ENCODE measurements at places on chromosomes 13 and 19. TPM values are rescaled to one million over a fixed set of nuclear protein-coding genes. Genes with fewer than 3 reads are reported as not detected.

DNA sequence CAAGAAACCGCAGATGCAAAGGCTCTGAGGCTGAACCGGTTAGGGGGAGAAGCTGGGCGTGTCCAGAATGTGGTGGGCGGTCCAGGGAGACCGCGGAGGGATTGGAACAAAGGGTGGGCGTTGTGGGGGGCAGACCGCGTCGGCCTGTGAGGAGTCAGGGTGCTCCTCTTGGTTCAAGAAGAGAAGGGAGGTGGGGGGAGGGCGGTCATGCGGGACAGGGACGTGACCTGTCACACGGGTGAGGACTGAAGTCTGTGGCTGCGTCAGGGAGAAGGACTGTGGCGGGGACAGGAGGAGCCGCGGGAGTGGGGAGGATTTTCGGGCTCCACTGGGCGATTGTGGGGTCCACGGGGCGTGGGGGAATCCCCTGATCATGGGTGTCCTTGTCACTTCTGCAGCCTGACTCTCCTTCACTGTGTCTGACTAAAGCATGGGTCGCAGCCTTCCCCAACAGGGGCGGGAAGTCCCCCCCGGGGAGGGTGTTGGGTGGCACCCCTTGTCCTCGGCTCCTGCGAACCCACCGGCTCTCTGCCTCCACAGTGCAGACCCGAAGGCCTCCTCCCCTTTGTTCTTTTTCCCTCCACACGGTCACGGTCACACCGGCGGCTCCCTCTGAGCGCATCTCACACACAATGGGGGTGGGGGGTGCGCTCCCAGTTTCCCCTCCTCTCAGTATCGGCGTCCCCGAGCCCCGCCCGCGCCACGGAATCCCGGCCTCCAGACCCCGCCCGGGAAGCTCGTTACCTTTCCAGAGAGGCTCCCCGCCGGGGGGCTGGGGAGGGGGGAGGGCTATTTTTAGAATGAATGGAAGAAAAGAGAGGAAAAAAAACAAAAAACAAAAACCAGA, 16.4 kb upstream of the KCNN1 start:
- DNase-seq: peak; percentile 61

DNA sequence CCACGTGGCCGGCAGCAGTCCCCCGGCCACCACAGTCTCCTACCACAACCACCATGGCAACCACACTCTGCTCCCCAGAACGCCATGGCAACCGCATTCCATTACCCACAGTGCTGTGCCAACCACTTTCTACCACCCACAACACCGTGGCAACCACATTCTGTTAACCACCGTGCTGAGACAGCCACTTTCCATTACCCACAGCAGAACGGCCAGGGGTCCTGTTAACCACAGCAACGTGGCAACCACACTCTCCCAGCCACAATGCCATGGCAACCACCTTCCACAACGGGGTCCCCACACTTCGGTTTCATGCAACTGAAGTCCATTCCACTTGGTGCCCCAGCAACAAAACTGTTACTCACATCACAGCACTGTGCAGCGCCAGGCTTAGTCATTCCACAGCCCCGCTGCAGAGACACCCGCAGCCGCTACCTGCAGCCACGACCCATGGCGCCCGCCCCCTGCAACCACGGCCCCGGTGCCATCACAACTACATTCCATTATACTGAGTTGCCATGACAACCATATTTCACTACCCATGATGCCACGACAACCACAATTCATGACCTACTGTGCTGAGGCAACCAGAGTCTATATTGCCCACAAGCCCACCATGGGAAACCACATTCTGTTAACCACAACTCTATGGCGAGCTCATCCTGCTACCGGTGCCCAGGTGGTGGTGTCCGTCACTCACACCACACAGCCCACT, 10.0 kb downstream of the DPF1 start:
- peak; percentile 90 for DNase-seq

DNA sequence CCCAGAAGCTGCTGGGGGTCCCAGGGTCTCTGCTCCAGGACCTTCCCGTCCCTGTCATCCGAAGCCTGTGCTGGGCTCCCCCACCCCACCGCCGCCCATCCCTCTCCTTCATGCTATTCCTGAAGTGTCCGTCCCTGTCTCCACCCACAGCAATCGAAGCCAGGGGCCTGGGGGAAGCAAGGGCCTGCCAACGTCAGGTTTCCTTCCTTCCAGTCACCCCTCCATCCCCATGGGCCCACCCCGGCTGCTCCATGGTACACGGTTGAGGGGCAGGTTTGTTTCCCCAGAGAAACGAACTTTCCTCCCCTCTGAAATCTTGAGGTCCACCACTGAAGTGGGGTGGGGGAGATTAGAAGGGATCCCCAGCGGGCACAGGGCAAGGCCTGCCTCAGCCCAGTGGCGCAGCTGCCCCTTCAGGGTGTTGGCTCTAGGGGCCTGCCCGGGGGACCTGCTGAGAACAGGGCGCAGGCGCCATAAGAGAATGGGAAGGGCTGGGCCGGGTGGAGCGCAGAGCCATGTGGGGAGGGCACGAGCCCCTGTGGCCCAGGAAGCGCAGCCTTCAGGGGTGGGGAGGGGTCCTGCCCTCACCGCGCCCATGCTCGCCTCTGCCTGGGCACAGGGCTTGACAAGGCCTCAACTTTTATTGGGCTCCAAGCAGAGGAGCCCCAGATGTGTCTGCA, 16.1 kb downstream of the CEBPG start:
- no peak for DNase-seq

DNA sequence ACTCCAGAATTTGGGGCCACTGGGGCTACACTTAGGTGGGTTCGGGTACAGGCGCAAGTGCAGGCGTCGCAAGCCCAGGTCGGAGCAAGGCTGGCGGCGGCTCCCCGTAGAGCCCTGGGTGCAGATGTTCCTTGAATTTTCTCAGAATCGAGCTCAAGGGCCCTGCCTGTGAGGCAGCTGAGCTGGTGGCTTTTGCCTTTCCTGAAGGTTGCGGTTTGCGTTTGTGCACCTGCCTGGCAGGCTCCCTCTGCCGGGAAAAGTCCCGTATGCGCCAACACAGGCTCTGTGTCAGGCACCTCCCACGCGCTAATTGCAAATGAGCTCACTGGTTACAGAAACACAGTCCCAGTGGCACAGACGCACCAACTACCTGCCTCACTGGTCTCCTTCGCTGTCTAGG, 5.9 kb downstream of the DOHH start:
- DNase-seq: peak; percentile 85

DNA sequence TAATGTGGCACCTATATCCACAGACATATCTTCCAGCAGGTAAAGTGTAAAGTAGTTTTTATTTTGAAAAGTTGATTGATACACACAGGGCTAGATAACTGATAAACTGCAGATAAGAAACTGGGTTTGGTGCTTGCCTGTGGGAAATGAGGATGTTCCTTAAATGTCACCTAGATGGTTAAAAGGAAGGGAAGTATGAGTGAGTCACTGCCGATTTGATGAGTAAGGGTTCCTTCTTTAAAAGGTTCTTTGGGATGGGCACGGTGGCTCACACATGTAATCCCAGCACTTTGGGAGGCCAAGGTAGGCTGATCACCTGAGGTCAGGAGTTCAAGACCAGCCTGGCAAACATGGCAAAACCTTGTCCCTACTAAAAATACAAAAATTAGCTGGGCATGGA, 73.8 kb upstream of the FRY start:
- no peak for DNase-seq

DNA sequence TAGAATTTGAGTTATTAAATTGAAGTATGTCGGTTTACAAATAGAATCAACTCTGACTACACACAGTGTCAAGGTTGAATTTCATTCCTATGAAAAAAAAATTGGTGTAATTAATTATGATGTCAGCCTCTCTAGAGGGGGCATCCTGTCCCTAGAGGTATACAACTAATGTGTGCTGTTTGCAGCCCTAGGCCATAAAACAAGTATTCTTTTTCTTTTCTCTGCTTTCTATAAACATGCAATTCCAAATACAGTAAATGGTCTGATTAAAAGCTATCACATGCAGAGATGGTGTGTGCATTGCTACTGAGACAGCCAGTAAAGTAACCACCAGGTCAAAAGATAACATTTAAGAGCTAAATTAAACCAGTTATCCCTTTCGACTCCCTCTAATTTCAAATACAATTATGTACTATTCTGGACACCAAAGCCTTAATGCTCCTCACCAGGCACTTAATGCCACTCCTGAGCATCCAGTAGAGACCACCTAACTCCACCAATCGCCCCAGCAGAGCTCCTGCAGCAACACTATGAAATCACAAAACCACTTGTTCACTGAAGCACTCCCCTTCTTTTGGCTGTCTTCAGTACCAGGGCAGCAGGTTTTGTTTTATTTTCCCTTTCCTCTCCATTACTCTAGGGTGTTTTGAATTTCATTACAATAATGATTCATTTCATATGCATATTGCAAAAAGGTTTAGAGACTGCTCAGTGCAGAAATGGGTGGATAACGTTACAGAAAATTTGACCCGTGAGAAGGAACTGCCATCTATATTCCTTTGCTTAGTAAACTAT, 426.9 kb downstream of the PCDH9 start:
- no peak for DNase-seq

GRCh38 chr13:36297366-36298338, at the start of gene CCDC169:
TSS of gene CCDC169 (minus strand) at chr13:36297814. CDS start at chr13:36297719, 95 bp downstream.
- DNase-seq: peak; percentile 80

DNA sequence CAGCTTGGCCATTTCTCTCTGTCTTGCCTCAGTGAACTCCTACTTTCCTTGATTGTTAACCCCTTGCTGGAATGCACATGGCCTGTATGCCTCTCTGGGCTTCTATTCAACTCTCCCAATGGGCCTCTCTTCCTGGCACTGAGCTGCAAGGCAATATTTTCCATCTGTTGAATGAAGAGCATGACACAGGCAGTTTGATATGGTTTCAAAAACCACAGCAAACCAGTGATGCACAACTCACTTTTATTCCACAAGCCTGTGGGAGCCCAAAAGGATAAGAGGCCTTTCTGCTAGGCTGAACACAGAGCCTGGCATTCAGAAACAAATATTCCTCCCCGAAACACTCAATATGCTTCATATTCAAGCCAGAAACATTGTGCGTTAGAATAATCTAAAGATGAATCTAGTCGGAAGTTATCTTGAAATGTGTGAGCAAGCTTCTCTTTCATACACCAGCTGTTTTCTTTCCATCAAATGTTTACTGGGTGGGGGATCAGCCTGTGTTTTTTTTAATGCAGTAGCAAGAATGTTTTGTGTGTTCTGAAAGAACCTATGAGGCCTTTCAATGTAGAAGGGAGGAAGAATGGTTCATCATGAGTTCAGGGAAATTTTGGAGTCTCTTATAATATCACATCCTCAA, 443.1 kb upstream of the SPRY2 start:
- no peak for DNase-seq

- DNase-seq: no peak
Measured at GRCh38 chr13:95113601-95114000, 187.7 kb downstream of the ABCC4 start.

DNA sequence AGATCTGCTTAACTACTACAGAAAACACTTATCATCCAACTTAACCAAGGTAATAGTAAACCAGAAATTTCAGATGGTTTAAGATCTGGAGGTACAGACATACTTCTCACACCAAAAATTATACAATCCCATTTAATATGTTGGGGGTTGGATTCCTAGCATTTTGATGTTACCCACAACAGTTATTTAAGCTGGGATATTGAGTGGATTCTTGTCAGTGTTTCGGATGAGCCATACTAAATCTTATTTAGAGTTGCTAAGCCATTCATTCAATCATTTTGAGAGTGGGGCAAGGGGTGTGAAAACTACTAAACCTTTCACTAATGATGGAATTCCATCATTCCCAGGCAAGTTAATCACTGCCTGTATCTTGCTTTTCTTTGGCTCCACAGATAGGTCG, 40.6 kb downstream of the KATNAL1 start:
- DNase-seq: no peak

The SHISA2 gene
- not detected for total RNA-seq

The ANGPTL8 gene
- total RNA-seq: not detected

The IRF3 gene
- 123 TPM for total RNA-seq

The KIR2DL3 gene
- total RNA-seq: not detected

Measured in activated CD4-positive, alpha-beta T cell treated with anti-CD3 and anti-CD28 coated beads for 36 hours (primary cell).